ENCODE measurements at places on chromosomes 2 and 18. TPM values are rescaled to one million over a fixed set of nuclear protein-coding genes. Genes with fewer than 3 reads are reported as not detected.
A peak's percentile ranks its signal among the peaks of the same experiment; 100 is the strongest.

DNA sequence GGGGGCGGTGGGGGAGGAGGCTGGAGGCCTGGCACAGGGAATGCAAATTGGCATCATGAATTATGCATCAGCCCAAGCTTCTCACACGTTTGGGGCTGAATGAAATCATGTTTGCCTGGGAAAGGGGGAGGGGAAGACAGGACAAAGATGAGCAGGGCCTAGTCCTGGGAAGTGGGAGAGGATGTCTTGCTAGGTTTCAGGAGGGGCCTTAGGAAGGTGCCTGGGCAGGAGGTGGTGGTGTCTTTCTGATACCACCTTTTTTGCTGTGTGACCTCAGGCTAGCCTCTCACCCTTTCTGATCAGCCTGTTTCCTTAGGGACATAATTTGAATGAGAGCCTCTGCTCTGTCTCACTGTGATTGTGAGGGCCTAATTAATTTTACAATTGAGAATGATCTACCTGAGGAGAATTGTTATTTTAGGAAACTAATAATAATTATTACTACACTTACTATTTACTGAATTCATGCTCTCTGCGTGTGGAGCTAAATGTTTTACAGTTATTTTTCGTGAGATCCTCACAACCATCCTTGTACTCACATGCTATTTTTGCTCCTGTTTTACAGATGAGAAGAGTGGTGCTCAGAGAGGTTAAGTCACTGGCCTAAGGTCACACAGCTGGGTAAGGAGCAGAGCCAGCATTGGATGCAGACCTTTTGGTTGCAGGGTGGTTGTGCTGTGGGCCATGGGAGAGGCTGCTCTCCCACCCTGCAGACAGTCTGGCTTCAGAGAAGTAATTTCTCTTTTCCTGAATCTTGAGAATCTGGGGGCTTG lies 39.6 kb downstream of the INHBB start:
- no peak for DNase-seq

GRCh38 chr2:45382744-45383143 lies 228.3 kb downstream of the SRBD1 start:
- DNase-seq: peak; percentile 42

DNA sequence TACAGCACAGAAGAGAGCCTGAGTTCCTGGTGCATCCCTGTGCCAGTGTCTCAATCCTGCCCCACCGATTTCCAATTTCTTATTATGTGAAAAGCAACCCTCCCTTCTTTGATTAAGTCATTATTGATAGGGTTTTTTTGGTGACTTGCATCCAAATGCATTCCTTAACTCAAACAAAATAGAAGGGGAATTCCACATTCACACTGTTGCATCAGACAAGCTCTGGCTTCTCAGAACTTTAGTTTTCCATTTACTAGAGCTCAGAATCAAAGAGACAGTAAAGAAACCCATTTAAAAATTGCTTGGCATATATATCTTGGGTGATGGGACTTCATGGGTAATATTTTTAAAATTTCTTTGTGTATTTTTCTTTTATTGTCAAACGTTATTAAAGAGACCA lies 13.8 kb upstream of the TMEM200C start:
- no peak for DNase-seq

- peak; percentile 71 for DNase-seq
Observed at GRCh38 chr2:237702441-237703391, 75.3 kb downstream of the LRRFIP1 start.

The CDH7 gene
- not detected for total RNA-seq

The HAAO gene
- total RNA-seq: not detected
